AG04450 (cell line): ENCODE measurements at places on chromosomes 1 and 21.

- no peak for DNase-seq
These were observed 145.2 kb downstream of the PGBD5 start for GRCh38 chr1:230280906-230281413.

- DNase-seq: no peak
These were observed 29.6 kb upstream of the RGS1 start for GRCh38 chr1:192545896-192546521.

GRCh38 chr1:235407419-235407818 is 40.2 kb downstream of the TBCE start:
- no peak for DNase-seq

- DNase-seq: no peak
These were observed 9.1 kb upstream of the MATN1 start for GRCh38 chr1:30732277-30732996.

- DNase-seq: no peak
These were observed 51.5 kb downstream of the RPL5 start for GRCh38 chr1:92883297-92883696.

DNA sequence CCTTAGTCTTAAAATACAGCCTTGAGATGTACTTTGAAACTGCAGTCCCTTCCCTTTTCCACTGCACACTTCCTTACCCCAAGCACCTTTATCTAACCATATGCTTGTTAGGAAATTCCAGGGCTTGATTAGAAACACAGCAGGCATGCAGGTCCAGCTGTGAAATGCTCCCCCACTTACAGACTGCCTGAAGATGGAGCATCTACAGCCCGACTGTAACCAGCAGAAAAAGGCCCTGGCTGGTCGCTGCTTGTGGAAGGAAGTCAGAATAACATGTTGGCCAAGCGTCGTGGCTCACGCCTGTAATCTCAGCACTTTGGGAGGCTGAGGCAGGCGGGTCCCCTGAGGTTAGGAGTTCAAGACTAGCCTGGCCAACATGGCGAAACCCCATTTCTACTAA is 37.2 kb downstream of the VN1R5 start:
- peak; percentile 18 for DNase-seq

DNA sequence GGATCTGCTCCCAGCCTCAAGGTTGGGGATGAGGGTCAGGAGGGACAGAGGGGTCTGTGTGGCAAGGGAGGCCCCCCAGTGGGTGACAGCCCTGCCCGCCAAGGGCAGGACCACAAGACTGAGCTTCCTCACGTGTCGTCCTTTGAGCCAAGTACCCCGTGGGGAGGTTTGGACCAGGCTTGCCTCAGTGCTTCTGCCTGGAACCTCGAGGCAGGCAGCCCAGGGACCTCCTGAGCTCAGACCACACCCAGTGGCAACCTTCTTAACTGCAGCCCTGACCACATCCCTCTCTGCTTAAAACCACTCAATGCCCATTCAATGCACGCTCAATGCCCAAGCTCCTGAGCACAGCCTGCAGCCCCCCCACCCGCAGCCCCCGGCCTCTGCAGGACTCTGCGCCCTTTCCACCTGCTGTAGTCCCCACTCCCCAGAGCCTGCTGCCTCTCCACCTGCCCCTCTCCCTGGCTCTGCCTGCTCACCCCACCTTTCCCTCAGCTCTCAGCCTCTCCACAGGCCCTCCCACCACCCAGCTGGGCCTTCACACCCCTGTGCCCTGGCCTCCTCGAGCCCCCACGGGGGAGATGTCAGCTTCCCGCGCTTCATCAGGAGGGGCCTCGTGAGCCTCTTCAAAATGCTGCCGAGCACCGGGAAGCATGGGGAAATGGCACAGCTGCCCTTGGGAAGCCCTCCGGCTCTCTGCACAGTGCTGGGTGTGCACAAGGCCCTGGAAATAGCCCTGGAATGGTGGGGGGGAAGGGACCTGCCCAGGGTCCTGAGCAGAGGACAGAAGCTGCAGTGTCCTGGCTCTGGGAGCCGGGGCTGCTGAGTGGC is 129.3 kb upstream of the VAMP3 start:
- DNase-seq: no peak

DNA sequence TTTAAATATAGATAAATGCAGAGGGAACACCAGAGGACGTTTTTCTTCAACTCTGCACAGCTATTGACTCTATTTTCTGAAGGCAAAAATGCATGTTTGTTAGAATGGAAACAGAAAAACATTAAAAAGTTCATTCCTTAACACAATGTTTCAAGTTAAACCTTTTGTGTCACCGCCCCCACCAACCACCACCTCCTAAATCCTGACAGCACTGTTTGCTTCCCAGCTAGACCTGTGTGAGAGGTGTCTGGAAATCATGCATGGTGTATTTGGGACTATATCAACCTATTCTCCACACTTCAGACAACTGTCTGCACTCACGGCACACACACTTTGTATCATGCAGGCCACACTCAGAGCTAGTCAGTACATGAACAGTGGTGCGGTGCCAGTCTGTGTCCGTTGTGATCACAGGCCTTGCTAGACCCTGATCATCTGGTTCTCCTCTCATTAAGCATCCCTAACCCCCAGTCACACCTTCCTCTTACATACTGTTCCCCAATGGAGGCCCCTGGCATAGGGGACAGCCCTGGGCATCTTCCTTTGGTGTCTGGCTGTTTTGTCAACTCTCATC is 123.8 kb downstream of the ZZZ3 start:
- DNase-seq: no peak

GRCh38 chr21:45403133-45403824 is 1.7 kb upstream of the COL18A1 start:
- DNase-seq: no peak

DNA sequence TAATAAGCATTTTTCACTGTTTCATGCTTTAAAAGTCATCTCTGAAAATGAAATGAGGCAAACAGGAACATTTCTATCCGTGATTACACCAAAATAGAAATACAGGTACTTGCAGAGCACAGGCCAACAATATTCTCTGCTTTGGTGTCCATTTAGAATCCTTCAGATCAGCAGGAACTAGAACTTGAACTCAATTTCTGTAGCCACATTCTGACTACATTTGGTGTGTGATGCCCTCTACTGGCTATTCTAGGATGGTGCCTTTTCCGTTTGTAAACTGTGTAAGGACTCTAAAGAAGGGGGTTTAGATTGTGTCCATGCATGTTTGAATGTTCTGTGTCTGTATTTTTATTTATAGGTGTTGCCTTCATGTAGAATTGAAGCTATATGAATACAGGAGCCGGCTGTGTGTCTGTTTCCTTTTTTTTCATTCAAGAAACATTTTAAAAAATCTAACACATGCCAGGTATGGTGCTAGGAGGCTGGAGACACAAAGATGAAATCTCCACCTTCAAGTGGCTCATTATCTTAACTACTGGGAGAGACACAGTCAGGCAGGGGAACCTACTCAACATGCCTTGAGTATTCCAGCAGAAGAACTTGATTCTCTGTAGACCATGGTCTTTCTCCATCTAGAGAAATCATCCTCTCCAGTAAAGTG is 7.6 kb upstream of the ZNF326 start:
- peak; percentile 56 for DNase-seq

GRCh38 chr1:111399792-111400610 is 27.5 kb downstream of the OVGP1 start:
- DNase-seq: no peak

GRCh38 chr1:100164702-100165101 is 13.4 kb downstream of the LRRC39 start:
- DNase-seq: no peak

DNA sequence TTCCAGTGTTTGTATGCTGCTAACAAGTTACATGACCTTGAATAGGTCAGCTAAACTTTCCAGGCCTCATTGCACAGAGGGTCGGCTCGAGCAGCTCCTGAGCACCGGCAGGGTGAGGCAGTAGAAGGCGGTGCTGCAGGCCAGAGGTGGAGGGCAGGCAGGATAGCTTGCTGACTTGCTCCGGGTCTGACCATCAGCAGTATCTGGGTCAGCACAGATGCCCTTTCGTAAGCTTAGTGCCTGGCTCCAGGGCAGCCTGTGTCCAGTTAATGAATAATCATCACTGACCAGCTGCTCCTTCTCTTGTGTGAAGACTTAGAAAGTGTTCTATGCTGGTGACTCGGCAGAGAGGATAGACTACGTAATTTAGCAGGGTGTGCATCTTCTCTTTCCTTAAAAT is 6.9 kb downstream of the MAPKAPK2 start:
- DNase-seq: no peak

- DNase-seq: no peak
These were observed 1.3 kb upstream of the NRIP1 start for GRCh38 chr21:15066123-15066575.

DNA sequence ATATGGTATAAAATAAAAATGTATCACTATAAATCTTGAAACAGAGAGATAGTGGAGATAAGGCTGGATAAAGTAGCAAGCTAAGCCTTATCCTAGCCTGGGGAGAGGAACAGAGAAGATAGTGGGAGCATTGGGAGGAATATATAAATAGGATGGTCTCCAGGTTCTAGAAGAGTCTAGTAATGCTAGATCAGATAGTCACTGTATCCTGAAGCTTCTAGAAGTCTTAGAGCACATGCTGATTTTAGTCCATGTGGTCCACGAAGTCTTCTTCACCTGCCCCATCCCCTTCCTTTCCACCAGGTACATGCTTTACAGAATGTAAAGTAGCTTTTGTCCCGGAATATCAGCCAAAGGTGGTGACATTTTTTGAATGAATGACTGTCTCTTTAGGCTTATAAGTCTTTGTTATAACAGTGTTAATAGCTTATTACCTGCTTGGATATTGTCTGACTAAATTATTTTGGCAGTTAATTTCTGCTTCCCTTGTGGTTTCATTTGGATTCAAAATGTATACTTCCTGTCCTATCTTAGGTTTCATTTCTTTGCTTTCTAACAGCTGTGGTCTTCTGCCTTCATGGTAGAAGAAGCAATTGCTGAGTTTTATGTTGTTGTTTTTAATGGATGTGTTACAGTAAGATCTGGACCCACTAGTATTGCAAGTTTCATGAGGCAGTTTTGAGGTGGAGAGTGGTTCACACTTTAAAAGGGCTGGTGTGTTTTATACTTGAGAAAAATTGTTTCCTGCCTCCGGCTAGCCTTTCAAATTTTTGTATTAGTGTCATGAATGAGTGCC is 5.9 kb downstream of the SMG7 start:
- no peak for DNase-seq

- no peak for DNase-seq
These were observed 316.9 kb upstream of the CXADR start for GRCh38 chr21:17195976-17196375.

GRCh38 chr1:15628003-15628402 is 10.7 kb downstream of the DDI2 start:
- no peak for DNase-seq

DNA sequence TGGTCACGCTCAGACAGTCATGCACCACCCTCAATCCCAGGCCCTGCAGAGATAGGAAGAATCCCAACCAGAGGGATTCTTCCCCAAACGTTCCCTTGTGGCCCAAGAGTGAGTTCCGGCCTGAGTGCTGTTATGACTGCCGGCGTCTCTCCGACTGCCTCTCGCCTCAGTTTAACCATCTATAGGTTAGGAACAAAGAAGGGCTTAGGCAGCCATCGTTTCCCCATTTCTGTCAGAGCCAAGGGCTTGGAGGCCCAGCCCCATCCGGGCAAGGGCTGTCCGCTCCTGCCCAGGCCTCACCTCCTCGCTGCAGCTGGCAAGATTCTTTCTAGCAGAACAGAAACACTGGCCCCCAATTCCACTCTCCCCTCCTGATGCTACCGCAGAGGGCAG is 58.7 kb downstream of the STUM start:
- DNase-seq: no peak

- DNase-seq: no peak
These were observed 449.1 kb upstream of the KAZN start for GRCh38 chr1:14149431-14149830.

GRCh38 chr1:67942274-67942673 is 108.2 kb downstream of the DIRAS3 start:
- DNase-seq: no peak

DNA sequence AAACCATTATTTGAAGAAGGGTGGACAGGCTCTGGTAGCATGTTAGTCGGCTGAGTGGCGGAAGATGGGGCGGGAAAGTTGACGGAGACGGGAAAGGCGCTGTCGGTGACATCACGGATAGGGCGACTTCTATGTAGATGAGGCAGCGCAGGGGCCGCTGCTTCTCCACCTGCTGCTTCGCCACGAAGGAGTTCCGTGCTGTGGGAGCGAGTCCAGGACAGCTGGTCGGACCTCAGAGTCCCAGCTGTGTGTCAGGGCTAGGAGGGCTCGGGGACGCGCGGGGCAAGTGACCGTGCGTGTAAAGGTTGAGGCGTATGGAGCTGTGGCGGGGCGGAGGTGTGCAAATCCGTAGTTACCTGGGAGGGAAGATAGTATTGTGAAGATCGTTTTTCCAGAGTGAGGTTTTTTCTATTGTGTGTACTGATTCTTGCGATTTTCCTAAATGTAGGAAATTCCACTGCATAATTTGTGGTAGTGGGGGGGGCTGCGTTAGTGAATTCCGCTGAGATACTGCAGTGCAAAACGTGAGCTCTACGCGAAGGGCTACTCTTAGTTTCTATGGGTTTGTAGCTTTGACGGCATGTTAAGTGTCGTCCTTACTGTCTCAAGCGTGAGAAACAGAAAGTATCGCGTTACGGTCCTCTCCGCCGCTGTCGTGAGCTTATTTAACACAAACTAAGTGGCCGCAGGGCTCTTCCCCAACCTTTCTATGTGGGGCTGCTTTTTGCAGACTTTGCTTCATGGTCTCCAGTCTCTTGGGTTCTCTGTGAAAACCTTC is 111.2 kb upstream of the NBPF11 start:
- DNase-seq: no peak

- DNase-seq: no peak
These were observed 162.5 kb upstream of the SGIP1 start for GRCh38 chr1:66371233-66372005.

GRCh38 chr1:161787355-161787754 is 21.2 kb downstream of the ATF6 start:
- no peak for DNase-seq

DNA sequence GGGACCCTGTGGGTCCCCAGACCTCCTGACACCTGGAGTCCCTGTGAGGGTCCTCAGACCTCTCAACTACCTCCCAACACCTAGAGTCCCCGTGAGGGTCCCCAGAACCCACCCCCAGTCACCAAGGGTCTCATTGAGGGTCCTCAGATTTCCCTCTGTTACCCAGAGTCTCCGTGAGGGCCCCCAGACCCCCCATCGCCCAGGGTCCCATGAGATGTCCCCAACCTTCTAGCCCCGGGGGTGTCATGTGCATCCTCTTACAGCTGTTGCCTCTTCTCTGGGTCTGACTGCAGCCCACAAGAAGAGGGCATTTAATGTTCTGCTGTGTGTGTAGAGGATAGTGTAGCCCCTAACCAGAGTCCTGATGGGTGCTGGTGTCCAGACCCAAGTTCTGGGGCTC is 2.0 kb upstream of the GJC2 start:
- DNase-seq: no peak

DNA sequence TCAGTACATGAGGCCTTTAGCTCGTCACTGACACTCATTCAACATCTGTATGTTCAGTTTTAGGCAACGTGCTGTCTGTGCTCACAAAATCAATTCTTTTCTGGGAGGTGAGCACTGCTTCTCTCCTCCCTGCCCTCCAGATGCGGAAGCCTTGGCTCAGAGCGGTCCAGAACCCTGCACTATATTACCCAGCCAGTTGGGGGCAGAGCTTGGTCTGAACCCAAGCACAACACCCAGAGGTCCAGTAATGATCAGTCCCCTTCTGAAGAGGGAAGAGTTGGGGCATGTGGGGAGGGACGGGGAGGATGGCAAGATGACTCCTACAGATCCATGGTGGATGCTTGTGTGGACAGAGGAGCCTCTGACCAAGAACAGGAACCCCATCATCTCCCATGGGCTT is 5.6 kb upstream of the DSCAM start:
- no peak for DNase-seq
